CD4-positive, alpha-beta T cell treated with Interleukin-2 at 100 ng/mL for 4 hours (primary cell): ENCODE measurements at places on chromosomes 3 and 15.

- no peak for DNase-seq
Observed at GRCh38 chr3:148512648-148513047, 185.1 kb upstream of the AGTR1 start.

DNA sequence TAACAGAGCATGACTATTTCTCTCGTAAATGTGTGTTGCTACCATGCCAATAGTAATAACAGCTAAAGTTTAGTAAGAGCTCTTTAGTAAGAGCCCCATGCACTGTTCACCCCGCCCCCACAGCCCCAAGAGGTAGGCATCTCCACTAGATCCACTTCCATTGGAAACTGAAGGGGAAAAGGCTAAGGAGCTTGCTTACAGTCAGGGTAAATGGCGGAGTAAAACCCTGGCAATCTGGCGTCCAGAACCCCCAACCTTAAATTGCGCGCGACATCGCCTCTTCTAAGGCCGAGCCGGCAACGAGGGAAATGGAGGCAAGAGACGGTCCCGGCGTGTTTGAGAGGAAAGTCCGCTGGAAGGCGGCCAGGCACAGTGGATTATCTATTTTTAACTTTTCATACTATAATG is 654 bp upstream of the C3orf38 start:
- DNase-seq: no peak

- DNase-seq: peak; percentile 34
Observed at GRCh38 chr15:90482124-90483011, 47.4 kb upstream of the CRTC3 start.

DNA sequence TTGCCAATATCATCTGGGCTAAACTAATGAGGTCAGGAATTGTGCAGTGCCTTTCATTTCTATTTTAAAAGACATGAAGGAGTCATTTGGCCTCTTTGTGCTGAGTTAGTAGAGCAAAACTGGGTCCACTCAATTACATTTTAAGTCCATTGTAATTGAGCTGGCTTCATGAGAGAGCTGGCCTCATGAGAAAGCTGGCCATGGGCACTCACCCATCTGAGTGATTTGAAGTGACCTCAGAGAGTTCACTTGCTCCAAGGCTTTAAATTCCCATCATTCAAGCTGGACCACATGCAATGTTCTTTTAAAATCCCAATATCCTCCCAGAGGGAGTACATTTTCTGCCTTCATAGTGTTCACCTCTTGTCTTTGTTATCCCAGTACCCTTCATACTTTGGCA is 335.9 kb upstream of the WNT5A start:
- no peak for DNase-seq

DNA sequence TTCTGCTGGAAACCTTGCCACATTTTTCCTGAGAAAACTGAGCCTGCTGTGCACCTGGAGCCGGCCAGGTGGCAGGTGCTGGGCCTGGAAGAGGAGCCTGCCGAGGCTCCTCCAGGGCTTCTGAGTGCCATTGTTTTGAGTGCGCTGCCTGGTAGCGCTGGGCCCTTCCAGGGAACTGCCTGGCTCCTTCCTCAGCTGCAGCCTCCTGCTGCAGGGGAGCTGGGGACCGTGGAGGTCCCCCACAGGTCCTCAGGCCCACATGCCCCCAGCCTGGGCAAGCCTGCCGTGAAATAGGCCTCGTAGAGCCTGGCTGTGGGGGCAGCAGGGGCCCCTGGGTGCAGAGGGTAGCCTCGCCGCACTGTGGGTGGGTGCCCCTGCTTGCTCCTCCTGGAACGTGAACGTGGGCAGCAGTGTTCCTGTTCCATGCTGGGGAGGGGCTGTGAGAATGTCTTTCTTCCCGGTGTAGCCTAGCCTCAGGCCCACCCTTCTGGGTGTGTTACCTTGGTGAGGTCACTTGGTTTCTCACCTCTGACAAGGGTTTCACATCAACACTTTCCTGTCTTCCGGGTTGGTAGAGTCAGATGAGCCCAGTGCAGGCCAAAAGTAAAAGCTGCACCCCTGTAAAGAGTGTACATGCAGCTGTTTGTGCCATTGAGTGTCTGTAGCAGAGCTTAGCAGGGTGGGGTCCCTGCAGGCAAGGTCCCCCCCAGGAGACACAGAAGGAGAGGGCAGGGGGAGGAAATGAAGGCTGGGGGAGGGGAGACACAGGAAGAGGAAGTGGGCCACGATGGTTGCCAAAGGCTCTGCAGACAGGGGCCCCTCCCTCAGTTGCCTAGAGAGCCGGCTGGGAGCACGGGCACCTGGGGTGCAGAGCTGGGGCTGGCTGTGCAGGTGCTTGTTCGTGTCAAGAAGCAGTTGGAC is 34.5 kb downstream of the KLF13 start:
- peak; percentile 83 for DNase-seq

DNA sequence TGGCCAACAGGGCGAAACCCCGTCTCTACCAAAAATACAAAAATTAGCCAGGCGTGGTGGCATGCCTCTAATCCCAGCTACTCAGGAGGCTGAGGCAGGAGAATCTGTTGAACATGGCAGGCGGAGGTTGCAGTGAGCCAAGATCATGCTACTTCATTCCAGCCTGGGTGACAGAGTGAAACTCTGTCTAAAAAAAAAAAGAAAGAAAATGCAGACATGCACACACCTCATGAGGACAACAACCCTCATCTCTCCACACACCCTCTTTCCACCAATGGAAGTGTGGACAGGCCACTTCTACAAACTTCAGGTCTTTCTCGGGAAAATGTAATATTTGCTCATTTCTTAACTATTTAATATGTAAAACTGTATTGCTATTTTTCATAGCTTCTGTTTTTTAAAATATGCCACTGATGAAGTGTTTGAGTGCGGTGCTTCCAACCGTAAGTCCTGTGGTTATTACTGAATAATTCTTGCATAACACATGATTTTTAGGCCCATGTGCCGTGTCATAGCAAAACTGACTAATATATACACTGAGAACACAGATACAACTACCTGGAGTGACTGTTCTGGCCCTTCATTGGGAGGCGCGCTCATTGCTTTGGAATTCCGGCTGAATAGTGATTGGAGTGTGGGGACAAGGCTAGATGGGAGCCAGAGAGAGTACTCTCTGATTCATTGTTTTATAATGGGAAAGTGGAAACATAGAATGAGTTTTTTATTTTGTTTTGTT is 23.1 kb downstream of the LRRC31 start:
- DNase-seq: no peak

GRCh38 chr3:2154621-2155020 is 56.0 kb downstream of the CNTN4 start:
- no peak for DNase-seq

GRCh38 chr3:45187694-45188141 is 38.4 kb downstream of the TMEM158 start:
- no peak for DNase-seq

- DNase-seq: no peak
Observed at GRCh38 chr3:63571682-63572081, 80.8 kb upstream of the SNTN start.

DNA sequence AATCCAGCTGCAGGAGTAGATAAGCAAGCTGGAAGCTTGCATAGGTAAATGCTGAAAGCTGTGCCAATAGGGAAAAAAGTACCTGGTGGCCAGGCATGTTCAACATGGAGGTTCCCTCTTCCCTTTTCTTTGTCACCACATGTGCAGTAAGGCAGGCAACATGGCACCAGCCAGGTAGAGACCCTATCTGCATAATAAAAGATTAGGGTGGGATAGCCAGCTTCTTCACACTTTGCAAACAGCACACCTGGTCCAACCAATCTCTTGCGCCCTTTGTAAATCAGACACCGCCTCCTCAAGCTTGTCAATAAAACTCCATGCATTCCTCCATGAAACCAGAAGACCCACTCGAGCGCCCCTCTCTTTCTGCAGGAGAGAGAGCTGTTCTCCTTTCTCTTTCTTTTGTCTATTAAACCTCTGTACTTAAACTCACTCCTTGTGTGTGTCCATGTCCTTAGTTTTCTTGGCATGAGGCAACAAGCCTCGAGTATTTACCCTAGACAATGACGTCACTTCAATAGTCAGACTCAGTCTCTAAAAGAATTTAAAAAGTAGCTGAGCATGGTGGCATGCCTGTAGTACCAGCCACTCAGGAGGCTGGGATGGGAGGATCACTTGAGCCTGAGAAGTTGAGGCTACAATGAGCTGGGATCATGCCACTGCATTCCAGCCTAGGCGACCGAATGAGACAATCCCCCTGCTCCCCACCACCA is 256.3 kb downstream of the SCAPER start:
- DNase-seq: no peak

GRCh38 chr3:43013743-43014155 is 34.6 kb downstream of the GASK1A start:
- DNase-seq: peak; percentile 20

GRCh38 chr3:69647081-69647480 is 92.2 kb upstream of the MITF start:
- DNase-seq: no peak

DNA sequence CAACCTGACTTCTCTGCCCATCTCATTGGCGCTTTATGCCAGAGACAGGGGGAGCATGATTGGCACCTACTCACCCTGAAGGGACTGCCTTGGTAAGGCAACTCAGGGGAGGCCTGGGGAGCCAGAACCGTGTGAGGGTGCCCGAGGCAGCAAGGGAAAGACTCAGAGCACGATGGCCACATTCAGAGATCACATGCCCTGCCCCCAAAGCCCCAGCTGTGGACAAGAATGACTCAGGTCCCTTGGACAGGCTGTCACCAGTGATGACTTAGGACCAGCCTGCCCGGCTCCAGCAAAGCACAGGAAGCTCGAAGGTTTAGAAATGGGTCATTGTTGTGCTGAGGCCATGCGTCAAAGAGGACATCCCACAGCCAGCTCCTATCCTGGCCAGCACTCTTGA is 49.1 kb upstream of the LIMD1 start:
- DNase-seq: no peak

- DNase-seq: no peak
Observed at GRCh38 chr15:51071578-51071977, 23.1 kb downstream of the TNFAIP8L3 start.

DNA sequence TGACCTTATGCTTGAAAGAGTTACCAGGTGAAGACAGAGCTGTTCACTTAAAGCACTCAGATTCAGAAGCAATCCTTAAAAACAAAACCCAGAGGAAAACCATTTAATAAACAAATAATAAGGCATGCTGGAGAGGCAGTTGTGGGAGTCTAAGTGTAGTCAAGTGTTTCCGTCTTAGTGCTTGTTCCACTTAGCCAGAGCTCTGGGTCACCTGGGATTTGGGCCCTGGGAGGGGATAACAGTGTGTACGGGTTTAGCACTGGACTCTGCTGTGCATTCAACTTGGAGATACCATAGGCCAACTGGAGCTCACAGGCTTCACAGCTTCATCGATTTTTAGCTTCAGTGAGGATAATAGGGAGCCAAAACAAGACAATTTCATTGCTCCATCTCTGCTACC is 444.6 kb downstream of the CNTN4 start:
- DNase-seq: no peak

DNA sequence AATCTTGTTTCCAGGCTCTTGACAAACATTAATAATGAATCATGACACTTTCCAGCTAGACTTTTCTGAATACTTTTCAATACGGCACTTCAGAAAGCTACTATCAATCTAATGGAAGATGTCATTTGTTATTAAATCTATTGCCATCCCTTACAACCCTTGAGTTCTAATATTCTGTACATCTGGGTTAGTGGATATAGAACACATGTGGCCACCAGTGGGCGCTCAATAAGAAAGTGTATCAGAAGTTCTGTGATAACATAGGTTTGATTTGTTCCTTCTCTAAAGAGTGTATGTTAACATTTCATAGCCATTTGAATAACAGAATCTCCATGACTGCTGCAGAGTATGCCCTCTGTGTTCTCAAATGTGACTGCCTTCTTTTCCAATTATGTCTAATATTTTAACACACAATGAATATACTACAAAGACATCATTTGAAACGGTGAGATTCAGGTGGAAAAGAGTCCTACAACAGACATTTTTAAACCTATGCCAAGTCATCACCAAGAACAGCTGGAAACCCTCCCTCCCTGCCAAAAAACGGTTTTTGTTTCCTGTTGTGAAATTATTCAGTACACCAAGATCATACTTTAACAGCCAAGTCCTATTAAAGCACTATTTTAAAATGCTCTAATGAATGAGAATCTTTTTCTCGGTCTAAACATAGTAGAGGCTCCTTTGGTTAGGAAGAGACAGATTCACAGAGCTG is 22.2 kb downstream of the ALDH1A2 start:
- DNase-seq: peak; percentile 30

DNA sequence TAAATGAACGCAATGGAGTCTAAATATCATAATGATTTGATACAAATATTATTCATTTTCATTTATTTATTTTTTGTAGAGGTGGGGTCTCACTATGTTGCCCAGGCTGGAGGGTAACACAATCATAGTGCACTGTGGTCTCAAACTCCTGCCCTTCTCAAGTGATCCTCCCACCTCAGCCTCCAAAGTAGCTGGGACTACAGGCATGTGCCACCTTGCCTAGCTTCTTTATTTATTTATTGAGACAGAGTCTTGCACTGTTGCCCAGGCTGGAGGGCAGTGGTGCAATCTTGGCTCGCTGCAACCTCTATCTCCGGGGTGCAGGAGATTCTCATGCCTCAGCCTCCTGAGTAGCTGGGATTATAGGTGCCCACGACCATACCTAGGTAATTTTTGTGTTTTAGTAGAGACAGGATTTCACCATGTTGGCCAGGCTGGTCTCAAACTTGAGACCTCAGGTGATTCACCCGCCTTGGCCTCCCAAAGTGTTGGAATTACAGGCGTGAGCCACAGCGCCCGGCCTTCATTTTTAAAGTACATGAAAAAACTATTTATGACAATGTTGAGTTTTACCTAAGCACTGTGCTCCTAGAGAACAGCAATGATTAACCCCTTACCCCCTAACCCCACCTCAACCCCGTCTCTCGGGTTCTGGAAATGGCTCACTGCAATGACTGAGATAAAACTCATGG is 4.0 kb upstream of the AEN start:
- no peak for DNase-seq

- DNase-seq: no peak
Observed at GRCh38 chr3:148697306-148698189, at the start of gene AGTR1. AGTR1 (plus strand) TSS chr3:148697903; CDS start chr3:148741036, 43,133 bp downstream.

DNA sequence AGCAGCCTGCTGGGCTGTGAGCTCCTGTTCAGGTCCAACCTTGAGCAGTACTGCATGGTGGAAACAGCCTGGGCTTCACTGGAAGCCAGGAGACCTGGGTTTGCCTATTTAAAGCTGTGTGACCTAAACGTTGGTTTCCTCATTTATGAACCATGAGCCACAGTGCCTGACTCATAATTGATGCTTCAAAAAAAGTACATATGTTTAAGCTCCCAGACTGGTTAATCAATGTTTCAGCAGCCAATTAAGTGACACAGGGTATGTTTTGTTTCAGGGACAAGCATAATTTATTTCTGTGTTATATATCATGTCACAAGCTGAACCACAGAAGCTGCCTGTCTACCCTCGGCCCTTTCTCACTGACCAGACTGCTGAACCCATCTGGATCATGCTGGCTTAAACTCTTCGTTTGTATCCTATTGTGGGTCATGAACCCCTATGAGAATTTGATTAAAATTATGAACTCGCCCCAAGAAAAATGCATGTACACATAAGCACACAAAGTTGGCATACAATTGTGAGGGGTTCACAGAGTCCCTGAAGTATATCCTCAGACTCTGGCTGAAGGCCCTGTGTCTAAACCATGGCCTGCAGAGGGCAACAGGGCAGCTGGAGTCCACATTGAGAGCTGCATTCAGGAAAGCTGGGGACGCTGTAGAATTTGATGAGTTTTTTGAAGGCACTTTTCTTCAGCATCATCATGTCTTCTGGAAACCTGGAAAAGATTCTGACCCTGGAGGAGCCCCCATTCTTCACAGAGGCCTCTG is 23.7 kb downstream of the HDC start:
- DNase-seq: no peak
